ENCODE measurements at places on chromosomes 1 and 21.
A peak's percentile ranks its signal among the peaks of the same experiment; 100 is the strongest.

DNA sequence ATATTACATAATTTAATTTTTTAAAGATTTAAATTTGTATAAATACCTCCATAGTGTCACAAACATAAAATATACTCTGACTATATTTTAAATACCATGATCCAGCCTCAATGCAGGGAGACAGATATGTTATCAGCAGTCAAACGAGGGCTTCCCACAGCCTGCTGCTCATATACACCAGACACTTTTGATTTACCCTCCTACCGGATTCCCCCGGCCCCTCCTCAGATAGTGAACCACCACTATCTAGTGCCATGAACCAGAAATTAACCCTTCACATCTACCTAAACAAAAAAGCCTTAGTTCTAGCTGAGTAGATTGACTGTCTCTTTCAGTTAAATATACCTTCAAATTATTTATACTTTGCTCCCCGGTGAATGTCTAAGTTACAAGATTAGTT lies 52.4 kb upstream of the C1orf53 start:
- DNase-seq, result no peak

- DNase-seq, result no peak
Observed at GRCh38 chr1:43573066-43573800, 42.5 kb downstream of the PTPRF start.

- DNase-seq, result no peak
Observed at GRCh38 chr1:201191653-201192260, 1.1 kb downstream of the IGFN1 start.

- no peak for DNase-seq
Observed at GRCh38 chr1:161864577-161864976, 98.5 kb downstream of the ATF6 start.

- no peak for DNase-seq
Observed at GRCh38 chr1:53326598-53327181, 1.2 kb downstream of the LRP8 start.

GRCh38 chr1:70171512-70171911 lies 33.9 kb downstream of the LRRC40 start:
- DNase-seq, result no peak

GRCh38 chr1:244843148-244843978 lies 7.9 kb downstream of the COX20 start:
- DNase-seq, result no peak

DNA sequence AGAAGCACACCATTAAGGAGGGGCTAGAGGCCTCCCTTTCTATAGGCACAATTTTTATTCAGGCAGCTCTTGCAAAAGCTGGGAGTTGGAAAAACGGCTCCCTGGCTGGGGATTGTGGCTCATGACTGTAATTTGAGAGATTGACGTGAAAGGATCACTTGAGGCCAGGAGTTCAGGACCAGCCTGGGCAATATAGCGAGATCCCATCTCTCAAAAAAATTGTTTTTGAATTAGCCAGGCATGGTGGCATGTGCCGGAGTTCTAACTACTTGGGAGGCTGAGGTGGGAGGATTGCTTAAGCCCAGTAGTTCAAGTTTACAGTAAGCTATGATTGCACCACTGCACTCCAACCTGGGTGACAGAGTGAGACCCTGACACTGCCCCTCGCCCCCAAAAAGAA lies 23.9 kb upstream of the NRDC start:
- DNase-seq, result no peak

DNA sequence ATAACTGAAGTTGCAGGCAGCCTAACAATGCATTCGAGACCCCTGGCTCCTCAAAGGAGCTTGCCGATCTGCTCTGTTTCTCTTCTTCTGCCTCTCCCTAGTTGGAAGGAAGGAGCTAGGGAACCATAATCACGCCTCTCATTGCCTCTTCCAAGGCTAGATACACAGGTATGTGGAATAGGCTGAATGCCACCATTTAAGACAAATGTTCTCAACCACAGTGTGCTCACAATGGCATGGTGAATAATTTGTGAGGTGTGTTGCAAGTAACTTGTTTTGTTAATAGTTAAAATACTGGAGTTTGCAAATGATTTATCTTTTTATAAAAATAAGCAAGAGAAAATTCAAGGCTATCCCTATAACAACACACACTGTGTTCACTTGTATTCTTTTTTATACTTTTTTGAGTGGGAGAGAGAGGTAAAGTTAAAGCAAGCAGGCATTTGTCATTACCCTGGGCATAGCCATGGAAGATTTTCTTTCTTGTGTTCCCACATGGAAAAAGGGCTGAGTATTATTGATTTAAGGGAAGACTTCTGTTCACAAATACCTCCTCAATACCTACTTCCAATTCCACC lies 45.4 kb upstream of the SYT6 start:
- no peak for DNase-seq

GRCh38 chr1:237012788-237013383 lies 8.6 kb upstream of the MT1HL1 start:
- DNase-seq, result peak; percentile 6

- no peak for DNase-seq
Observed at GRCh38 chr1:210251680-210252490, 19.3 kb downstream of the SERTAD4 start.

GRCh38 chr1:228940526-228940925 lies 205.2 kb downstream of the RHOU start:
- DNase-seq, result no peak

GRCh38 chr1:11053758-11054137 lies 6.1 kb downstream of the SRM start:
- DNase-seq, result no peak

DNA sequence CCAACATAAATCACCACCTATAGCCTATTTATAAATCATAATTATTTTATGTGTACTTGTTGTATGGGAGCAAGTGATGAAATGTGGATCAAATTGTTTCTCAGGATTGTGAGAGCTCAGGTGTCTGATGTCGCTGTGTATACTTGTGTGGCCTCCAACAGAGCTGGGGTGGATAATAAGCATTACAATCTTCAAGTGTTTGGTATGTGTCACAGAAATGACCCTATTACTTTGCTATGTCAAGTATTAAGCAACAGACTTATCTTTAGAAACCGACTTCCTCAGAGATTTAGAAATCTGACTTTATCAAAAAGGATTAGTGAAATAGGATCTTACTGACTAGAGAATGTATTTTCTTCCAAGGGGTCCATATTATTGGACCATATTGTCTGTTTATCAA lies 280.9 kb downstream of the TPR start:
- no peak for DNase-seq

GRCh38 chr1:46166521-46167462 lies 8.1 kb upstream of the TSPAN1 start:
- DNase-seq, result no peak

GRCh38 chr1:60111118-60111517 lies 37.5 kb upstream of the C1orf87 start:
- DNase-seq, result no peak

DNA sequence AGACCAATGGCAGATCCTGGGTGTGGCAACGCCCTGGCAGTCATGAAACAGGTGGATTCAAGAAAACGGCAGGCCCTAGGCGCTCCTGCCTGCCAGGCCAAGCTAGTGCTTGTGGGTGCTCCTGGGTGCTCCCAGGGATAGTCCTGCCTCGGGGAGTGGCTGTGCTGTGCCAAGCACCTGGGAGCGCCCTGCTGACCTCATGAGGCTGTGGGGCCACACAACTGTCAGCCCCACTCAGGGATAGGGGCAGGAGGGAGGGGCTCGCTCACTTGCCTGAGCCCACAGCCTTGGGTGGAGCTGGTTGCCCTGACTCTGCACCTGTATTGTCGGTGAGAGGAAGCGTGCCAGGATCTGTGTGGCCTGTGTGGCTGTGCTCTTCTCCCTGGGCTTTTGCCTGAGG lies 9.4 kb downstream of the SNAP47 start:
- no peak for DNase-seq

DNA sequence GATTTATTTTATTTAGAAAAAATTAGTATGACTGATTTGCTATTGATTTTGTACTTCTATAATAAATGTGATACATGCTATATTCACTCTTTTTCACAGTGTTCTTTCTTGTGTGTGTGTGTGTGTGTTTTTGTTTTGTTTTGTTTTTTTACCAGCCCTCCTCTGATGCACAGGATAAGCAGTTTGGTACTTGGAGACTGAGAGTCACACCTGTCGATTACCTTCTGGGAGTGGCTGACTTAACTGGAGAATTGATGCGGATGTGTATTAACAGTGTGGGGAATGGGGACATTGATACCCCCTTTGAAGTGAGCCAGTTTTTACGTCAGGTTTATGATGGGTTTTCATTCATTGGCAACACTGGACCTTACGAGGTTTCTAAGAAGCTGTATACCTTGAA lies 35.9 kb downstream of the TSNAX start:
- no peak for DNase-seq

- DNase-seq, result no peak
Observed at GRCh38 chr1:166814611-166815010, 24.7 kb upstream of the POGK start.

DNA sequence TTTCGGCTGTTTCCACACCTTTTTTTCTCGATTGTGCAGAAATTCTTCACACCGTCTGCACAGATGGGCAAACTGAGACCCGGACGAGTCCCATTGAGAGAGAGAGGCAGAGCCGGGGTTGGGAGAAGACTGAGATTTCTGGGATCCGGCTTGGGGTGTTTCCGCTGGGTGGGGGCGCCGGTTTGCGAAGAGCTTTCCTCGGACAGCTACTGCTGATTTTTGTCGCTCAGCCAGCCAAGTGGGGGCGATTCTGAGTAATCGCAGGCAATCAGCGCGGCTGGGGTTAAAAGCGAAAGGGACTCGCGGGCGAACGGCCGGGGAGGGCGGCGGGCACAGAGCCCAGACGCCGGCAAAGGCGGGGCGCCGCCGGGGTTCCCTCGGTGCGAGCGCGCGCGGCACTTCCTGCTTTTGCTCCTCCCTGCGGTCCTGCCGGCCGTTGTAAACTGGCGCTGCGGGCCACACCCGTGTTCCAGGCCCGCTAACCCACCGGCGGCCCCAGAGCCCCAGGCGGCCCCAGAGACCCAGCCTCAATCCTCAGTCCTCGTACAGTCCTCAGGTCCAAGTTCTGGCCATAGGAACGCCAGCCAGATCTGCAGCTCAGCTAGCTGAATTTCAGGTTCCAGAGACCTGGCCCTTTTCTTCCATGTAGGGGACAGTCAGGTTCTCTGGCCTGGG lies 32.4 kb upstream of the JUN start:
- peak; percentile 44 for DNase-seq

GRCh38 chr21:39363607-39364555 lies 15.0 kb upstream of the HMGN1 start:
- DNase-seq, result no peak

DNA sequence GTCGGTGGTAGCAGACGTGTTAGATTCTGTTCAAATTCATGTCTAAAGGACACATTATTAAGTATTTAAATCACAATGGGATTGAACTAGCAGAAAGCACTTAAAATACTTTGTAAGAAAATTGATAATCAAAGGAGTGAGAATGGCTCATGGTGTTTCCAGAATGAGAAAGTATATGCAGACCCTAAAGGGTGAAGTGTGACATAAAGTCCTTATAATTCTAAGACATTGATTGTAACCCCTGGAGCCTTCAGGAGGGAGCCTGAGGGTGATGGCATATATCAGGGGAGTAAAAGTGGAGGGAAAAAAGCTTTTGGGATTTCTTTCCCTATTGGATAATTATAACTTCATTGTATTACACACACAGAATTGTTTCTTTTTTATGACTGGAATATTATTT lies at the start of gene OR2C3:
OR2C3 (minus strand) TSS at position 101 of the 400 bp plus-strand sequence. CDS start 3,929 bp downstream, outside the sequence.
- no peak for DNase-seq

DNA sequence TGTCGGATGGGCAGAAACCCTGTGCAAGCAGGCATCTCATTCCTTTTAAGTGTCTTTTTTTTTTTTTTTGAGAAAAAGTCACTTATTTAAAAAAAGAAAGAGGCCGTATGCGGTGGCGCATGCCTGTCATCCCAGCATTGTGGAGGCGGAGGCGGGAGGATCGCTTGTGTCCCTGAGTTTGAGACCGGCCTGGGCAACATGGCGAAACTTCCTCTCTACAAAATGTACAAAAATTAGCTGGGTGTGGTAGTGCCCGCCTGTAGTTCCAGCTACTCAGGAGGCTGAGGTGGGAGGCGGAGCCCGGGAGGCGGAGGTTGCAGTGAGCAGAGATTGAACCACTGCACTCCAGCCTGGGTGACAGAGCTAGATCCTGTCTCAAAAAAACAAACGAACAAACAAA lies 1.7 kb downstream of the GPR137B start:
- DNase-seq, result no peak
